Forelimb muscle (tissue), 1 donor: ENCODE measurements at places on chromosomes 5 and 9.

GRCh38 chr5:60339691-60340201 is 360.2 kb downstream of the DEPDC1B start:
- DNase-seq: peak; percentile 90

DNA sequence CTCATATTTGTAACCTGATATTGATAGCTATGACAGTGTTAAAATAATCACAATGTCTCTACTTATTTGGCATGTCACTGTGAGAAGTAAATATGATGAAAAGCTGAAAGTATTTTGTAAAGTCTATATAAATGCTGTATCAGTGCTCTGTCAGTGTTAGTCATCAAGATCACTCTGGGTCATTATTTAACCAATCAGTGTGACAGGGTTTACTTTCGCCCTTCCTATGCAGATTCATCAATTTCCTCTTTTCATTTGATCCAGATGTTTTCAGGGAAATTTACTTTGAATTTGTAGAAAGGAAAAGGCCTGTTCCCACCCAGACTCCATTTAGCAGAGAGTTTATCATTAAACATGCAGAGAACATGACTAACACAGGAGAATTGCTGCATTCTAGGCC is 9.9 kb upstream of the PCSK5 start:
- DNase-seq: no peak

DNA sequence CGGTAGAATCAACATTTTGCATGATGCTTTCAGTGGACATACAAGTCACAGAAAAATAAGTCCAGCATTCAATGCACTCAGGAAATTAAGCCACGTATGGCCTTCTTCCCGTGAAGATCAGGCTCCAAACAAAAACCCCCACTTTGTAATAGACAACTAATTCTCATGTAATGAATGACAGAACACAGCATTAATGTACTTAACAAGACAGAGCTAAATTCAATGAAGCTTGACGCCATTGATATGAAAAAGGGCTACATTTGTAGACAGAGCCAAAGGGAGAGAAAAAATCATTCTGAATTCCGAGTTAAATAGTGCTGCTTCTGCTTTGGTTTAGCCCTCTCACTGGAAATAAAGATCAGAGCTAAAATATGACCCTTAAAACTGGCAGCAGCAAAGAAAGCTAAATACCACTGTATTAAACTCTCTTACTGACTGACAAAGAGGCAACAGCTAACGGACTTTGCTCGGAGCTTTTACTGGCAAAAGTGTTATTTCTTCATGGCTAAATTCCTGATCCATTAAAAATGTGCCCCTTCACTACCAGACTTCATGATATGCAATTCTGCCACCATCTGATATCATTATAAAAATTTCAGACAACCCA is 250.5 kb downstream of the BNC2 start:
- no peak for DNase-seq

DNA sequence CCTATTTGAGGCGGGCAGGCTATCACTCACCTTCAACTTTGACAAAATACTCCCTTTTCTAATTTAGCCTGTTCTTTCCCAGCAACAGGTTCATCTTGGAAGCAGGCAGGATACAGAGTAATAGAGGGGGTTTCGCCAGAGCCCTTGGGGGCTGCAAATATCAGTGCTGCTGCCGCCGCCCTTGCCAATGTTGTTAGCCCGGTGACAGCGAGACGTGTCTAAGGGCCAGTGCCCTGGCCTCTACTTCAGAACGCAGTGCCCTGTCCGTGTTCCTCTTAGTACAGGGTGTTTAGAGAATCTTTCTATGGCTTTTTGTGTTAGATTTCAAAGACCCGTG is 703 bp downstream of the FAM120AOS start:
- DNase-seq: no peak

DNA sequence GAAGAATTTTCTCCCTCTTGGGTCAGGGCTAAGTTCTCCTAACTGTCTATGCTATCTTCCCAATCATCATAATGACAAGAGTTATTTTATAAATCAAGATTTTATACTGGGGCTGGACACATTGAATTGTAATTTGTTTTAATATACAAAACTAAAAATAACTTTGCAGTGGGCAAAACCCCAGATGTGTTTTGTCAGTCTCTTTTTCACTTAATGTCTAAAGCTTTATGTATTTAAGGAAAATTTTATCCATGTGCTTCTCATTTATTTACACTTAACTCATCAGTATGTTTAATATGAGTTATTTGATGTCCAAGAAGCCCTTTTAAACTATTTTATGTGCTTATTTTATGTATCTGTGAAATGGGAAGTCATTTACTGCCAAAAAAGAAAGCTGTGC is 362.8 kb upstream of the ADAMTSL1 start:
- DNase-seq: no peak

GRCh38 chr5:33772380-33772897 is 119.4 kb downstream of the ADAMTS12 start:
- DNase-seq: no peak

- no peak for DNase-seq
These were observed 59.8 kb downstream of the SH3TC2 start for GRCh38 chr5:149002761-149003689.

DNA sequence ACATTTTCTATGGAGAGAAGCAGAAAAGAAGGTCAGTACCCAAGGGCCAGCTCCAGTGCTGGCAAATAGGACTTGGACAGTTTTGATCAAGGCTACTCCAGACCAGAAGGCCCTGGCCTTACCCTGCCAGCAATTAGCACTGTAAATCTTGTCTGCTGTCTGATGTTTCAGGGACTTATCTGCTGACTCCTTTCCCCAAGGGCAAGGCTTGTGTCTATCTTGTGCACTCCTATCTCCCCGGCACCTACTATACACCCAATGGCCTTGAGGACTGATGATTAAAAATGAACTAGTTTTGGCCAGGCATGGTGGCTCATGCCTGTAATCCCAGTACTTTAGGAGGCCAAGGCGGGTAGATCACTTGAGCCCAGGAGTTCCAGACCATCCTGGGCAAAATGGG is 37.2 kb downstream of the POLR1E start:
- no peak for DNase-seq

DNA sequence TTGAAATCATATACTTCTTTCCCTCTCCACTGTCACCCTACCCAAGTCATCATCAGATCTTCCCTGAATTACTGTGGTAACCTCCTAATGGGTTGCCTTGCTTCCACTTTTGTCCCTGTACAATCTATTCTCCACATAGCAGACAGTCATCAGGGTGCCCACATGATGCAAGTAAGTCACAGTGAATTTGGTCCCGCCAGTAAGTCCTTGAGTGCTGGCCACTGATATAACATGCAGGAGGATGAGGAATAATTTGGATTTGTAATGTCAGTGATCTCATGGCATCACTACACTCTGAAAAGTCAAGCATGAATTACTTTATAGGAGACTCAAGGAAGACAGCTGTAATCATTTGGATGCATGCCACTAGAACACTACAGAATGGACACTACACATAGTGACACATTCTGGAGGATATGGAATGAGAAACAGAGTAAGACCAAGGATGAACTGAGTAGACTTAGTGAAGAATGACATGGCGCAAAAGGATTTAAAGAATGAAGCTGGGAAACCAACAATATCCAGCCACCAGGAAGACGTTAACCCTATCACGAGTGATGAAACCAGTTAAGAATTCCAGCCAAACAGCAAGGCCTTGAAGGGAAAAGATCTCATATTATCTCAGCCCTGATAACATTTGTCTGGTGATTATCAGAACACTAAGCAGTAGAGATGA is 28.6 kb downstream of the MARCHF3 start:
- DNase-seq: no peak

GRCh38 chr9:4258320-4259090 is 41.4 kb downstream of the GLIS3 start:
- DNase-seq: no peak

DNA sequence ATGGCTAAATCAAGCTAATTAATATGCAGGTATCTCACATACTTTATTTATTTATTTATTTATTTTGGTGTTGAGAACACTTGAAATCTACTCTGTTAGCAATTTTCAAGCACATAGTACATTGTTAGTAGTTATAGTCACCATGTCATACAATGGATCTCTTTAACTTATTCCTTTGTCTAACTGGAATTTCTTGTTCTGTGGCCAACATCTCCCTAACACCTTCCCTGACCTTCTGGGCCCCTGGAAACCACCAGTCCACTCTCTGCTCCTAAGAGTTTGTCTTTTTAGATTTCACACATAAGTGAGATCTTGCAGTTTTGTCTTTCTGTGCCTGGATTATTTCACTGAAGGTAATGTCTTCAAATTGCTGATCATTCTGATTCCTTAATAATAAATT is 229.1 kb downstream of the SEMA5A start:
- no peak for DNase-seq

GRCh38 chr5:111739416-111739815 is 17.6 kb downstream of the NREP start:
- DNase-seq: no peak

- no peak for DNase-seq
These were observed 64.2 kb upstream of the ITGA2 start for GRCh38 chr5:52925001-52925400.

DNA sequence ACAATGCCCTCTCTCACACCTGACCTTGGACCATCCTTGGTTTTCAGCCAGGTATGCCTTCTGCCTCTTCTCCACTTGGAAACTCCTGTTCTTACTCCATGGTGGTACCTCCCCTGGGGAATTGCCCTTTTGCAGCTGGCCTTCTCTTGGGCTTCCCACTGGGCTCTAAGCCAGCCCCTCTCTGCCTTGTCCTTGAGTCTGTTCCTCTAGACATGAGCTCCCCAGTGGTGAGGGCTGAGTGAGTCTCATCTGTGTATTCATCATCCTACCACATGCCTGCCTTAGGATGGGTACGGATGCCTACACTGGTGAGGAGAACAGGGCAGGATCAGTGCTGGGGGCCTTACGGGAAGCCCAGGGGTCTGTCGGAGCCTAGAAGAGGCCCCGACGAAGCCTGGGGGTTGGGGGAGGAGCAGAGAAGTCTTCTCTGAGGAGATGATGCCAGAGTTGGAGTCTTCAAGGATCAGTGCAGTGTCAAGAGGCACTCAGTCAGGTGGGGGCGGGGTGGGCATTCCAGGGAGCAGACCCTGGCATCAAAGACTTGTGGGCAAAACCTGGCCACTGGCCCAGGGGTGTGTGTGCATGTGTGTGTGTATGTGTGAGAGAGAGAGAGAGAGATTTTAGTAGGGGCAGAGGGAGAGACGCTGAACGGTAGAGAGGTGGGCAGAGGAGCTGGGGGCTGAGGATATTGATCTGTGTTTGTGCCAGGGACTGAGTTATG is 5.2 kb upstream of the CRB2 start:
- DNase-seq: no peak

DNA sequence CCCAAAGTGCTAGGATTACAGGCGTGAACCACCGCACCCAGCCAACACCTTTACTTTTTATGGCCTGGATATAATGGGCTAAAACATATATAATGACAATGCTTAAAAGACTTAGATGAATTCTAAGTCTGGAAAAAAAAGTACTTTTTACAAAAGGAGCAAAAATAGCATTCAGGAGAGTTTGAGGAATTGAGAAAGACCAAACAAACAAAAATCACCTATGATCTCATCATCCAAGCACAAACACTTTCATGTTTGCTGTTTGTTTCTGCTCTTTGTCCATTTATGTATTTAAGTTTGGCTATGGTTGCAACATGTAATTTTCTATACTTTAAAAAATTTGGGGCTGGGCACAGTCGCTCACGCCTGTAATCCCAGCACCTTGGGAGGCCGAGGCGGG is 54.8 kb upstream of the RIC1 start:
- no peak for DNase-seq

DNA sequence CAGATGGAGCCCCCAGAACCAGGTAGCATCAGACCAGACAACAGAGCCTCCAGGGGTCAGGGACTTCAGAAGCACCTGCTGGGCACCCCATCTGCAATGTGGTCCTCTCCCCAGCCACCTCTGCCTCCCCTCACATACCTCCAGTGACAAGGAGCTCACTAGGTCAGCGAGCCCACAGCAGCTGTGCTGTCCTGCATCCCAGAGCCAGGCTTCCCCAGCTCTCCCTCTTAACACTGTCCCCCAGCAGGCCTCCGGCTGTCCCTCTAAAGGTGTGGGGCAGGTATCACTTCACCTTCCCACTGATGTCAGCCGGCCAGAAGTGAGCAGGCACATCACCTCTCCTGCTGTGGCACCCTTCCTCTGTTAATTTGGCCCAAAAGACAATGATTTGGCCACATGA is 83.6 kb downstream of the LMX1B start:
- no peak for DNase-seq

- DNase-seq: no peak
These were observed 4.1 kb upstream of the KCNMB1 start for GRCh38 chr5:170393235-170393634.

DNA sequence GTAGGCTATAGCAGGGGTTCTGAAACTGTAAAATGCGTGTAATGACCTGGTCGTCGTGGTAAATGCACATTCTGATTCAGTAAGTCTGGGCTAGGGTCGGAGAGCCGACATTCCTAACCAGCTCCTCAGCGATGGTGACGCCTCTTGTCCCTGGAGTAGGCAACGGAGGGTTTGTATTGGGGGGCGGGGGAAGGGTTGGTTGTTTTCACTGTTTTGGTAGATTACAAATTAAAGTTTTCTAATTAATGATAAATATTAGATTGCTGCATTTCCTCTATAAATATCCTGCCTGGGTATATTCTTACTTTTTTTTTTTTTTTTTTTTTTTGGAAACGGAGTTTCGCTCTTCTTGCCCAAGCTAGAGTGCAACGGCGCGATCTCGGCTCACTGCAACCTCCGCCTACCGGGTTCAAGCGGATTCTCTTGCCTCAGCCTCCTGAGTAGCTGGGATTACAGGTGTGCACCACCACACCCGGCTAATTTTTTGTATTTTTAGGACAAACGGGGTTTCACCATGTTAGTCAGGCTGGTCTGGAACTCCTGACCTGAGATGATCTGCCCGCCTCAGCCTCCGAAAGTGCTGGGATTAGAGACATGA is 566 bp upstream of the ALDH7A1 start:
- DNase-seq: no peak

GRCh38 chr9:106326493-106326892 is 536.5 kb upstream of the ZNF462 start:
- no peak for DNase-seq

DNA sequence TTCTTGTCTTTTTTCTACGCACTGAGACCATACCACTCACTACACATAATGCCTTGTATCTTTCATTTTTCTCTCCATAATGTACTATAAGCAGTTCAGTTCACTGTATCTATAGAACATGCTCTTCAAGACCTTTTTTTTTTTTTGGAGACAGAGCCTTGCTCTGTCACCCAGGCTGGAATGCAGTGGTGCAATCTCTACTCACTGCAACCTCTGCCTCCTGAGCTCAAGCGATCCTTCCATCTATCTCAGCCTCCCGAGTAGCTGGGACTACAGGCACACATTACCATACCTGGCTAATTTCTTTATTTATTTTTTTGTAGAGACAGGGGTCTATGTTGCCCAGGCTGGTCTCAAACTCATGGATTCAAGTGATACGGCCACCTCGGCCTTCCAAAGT is 208.7 kb downstream of the FANCC start:
- DNase-seq: no peak

DNA sequence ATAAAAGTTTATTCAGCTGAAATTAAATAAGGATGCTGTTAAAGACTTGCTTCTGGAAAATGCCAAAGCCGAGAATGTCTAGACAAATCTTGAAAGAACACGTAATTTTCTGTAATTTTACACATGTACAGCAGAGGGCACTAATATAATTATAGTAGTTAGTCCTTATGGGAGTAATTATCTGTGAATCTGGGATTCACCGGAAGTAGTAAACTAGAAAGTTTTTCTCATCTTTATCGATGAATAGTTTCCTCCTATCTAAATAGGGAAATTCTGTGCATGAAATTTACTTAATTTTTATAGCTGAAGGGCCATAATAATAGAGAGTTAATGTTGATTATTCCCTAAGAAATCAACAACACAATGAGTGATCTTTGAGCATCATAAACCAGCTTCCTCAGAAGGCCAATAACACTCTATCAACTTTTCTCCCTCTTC is 18.4 kb upstream of the CNTLN start:
- DNase-seq: no peak
